ENCODE measurements at places on chromosomes 2 and 18.

GRCh38 chr2:146587291-146587713, 1257.5 kb upstream of the ACVR2A start:
- peak; percentile 24 for DNase-seq

DNA sequence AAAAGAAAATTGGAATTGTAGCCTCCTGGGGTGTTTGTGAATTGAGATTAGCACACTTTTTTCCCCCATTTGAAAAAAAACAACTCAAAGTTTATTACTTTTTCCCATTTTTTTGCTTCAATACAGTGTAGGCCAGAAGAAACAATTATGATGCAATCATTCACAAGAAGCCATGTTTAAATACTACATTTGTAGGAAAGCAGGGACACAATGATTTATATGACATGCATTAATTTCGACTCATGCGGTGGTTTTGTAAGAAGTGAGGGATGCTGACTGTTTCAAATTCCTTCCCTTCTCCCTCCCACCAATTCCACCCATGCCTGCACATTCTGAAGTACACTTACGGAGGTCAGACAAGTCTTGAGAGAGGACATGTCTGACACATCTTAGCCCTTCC, 774.2 kb upstream of the FSHR start:
- no peak for DNase-seq

DNA sequence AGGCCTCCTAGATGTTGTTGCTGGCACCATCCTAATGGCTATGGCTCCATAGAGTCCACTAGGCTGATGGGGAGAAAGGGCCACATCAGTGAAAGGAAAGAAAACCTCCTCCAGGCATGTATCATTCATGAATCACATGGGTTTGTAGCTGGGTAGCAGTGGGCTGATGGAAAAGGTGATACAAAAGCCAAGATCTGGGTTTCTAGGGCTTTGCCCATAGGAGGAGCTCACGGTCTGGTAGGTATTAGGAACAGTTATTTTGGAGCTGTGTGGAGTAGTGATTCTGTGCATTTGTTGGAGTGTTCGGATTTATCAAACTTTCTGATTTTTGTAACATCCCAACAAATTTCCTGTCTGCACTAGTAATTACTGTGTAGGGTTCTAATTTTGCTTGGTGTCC, 259.2 kb downstream of the SLC4A3 start:
- DNase-seq, result no peak

- no peak for DNase-seq
These were observed 43.7 kb downstream of the FRZB start for GRCh38 chr2:182822733-182823132.

DNA sequence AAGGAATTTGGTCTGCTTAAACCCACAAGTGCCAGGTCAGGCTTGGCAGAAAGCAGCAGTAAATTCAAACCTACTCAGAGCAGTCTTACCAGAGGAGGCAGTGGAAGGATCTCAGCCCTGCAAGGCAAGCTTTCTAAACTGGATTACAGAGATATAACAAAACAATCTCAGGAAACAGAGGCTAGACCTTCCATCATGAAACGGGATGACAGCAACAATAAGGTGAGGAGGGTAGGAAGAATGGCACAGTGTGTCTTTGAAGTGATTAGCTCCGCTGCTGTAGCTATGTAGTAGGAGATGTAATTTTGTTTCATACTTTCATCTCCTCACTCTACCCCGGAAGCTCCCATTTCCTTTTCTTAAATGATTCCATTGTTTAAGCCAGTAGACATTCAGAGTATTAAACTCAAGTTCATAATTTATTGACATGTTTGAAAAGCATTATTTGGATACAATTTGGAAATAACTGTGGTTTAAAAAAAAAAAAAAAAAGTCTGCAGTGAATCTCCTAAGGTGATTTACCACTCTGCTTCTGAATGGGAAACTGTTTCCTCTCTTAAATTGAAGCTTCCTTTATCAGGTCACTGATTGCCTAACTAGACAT, 29.4 kb upstream of the DYSF start:
- no peak for DNase-seq

GRCh38 chr2:241425368-241425767, 69.3 kb downstream of the FARP2 start:
- no peak for DNase-seq
